GM06990 (cell line): ENCODE measurements at places on chromosomes 11 and 22.

- DNase-seq = no peak
These were observed 138.7 kb downstream of the TRIM44 start for GRCh38 chr11:35800970-35801953.

DNA sequence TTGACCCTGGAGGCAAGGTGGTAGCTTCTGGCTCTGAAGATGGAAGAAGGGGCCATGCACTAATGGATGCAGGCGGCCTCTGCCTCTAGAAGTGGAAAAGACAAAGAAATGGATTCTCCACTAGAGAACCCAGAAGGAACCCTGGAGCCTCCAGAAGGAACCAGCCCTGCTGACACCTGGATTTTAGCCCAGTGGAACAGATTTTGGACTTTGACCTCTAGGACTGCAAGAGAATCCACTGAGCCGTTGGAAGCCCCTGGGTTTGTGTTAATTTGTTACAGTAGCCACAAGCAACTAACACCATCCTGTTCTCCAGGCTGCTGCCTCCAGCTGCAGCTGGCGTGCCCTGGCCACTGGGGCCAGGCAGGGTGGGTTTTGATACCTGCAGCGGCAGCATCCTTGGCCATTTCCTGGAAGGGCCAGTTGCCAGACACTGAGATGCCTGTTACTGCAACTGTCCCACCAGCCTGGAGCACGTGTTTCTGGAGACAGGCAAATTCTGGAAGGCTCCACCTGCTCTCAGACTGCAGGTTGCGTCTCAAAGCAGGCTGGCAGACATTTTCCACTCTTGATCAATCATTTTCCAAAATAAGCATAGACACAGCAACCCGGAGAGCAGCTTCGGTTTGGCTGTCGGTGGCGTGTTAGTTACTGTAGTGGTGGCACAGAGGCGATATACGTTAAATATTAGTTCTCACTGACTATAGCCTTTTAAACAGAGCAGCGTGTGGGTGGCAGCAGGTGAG is 76.8 kb upstream of the PARVG start:
- DNase-seq = no peak

GRCh38 chr11:11387622-11388305 is 34.7 kb upstream of the CSNK2A3 start:
- no peak for DNase-seq

- no peak for DNase-seq
These were observed 1.3 kb downstream of the MRPL23 start for GRCh38 chr11:1948389-1948788.

DNA sequence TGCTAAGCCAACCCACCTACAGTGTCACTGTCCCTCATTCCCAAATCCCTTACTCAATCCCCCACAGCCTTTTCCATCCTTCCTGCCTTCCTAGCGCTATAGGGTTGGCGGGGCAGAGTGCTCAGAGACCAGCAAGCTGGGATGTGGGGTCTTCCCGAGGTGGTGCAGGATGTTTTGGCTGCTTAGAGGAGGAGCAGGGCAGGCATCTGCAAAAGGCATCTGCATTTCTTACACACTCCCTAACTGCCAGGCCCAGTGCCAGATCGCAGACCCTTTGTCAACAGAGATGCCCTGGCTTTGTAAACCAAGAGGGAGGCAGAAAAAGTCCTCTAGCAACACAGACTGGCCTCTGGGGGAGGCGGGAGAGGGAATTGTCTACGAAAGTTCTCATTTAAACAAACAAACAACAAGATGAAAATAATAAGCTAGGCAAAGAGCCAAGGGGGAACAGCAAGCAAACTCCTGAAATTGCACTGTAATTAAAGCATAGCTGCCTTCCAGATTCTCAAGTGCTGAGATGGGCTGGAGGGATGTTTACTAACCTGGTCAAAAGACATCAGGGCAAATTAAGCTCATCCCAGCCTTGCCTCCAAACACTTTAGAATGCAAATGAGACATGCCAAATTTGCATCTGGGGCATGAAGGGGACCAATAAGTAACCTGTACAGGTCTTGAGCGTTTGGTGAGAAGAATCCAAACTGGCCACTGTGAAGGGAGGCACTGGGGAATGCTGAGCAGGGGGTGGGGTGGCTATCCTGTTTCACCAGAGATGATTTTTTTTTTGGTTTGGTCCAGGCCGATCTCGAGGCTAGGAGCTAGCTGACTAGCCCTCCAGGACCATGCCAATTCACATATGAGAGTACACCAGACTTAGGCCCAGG is 38.1 kb upstream of the ADA2 start:
- no peak for DNase-seq

GRCh38 chr22:19958083-19959042 is 16.7 kb upstream of the TXNRD2 start:
- no peak for DNase-seq

GRCh38 chr11:34586488-34587281 is 34.2 kb upstream of the EHF start:
- no peak for DNase-seq

DNA sequence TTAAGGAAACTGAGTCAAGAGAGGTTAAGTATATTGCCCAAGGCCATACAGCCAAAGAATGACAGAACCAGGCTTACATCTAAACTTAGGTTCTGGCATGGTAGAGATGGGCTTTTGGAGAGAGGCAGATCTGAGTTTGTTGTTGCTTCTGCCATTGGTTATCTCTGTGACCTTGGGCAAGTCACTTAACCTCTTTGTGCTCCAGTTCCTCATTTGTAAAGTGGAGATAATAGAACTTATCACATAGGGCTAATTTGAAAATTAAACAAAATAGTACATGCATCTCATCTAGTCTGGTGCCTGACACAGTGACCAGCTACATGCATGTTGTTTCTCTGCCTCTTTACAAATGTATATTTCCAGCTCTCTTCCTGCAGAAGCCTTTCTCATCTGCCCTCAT is 47.0 kb upstream of the PLET1 start:
- no peak for DNase-seq

DNA sequence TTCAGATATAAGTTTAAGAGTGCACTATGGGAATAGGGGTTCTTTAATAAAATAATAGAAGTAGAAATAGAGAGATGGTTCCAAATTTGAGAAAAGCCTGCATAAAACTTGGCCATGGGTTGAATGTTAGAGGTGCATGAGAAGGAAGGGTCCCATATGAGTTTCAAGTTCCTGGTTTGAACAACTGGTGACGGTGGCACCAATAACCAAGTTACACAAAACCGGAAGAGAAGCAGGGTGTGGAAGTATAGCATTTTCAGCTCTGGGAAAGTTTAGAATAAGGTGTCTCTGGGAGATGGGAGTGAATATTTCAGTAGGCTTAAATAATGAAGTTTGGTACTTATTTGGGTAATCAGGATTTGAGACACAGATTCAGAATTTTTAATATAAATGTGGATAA is 2.4 kb downstream of the CASP1 start:
- no peak for DNase-seq

- no peak for DNase-seq
These were observed 29.0 kb downstream of the PRRG4 start for GRCh38 chr11:32858731-32859130.

DNA sequence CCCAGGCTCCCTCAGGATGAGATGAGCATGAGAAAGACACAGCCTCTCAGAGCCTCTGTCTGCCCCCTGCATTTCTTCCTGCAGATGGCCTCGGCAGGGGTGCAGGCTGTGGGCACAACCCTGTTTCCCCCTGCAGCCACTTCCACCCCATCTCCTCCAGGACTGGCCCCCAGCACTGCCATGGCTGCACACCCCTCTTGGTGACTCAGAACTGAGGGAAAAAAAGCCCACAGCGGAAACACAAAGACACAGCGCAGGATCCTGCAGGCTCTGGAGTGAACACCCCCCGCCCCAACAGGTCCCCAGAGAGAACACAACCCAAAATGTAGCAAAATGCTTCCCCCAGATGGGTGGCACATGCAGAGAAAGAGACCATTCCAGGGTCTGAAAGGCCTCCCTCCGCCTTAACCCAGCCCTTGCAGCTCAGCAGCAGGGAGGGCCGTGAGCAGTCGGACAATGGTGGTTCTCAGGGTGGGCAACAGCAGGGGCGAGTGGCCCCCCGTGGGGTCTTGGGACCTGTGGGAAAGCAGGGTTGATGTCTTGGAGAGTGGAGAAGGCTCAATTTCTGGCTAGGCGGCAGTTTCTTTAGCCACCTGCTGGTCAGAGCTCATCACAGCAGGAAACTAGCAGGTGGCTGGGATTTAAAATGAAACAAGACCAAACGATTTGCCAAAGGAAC is 8.0 kb downstream of the TUBGCP6 start:
- no peak for DNase-seq

- no peak for DNase-seq
These were observed 126.3 kb upstream of the CARD18 start for GRCh38 chr11:105265845-105266244.

DNA sequence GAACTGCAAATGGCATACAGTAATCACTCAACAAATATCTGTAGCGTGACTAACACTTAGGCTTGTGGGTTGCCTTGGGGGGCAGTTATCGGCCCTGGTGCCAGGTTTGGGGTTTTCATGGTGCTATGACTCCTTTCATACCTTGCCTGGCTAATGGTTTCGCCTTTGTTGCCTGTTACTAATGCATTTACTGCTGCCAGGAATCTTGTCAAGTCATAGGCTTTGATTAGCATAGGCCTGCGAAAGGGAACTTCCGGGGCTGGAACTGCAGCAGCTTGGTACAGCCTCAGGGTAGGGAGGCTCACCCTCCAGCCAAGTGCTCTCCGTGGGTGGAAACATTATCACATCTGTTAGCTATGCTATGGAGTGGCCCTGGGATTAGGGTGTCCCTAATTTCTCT is 13.2 kb downstream of the SLC25A18 start:
- DNase-seq = no peak

DNA sequence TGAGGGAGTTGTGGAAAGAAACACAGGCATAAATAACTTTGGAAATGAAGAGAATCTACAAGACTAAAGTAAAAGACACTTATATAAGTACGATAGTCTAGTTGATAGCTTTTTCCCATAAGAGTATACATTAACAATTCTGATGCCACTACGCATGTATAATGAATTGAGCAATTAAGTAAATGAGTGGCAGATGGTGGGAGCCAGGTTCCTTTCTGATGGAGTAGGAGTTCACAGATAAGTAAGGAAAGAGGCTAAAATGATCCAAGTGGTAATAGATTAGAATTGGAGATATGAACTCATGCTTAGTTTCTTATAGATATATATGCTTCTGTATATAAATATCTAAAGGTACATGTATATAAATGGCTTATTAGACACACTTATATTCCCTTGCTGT is 368.3 kb downstream of the FAM181B start:
- DNase-seq = no peak

DNA sequence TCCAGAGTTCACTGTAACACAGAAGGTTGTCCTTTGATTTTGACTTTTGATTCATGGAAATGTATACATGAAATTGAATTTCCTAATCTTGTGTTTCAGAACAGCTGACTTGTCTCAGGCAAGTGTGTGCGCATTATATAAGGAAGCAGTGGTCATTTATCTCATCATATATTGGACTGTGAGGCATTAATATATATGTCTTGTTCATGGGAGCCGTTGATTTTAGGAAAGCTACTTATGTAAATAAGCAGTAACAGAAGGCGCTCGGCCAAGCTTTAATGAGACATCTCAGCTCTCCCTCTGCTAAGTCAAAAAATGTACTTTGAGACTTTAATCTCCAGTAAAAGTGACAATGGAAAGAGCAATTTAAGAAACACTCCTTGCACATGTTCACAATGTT is 100.5 kb downstream of the PDHX start:
- DNase-seq = no peak

GRCh38 chr22:29253561-29254285 is 14.1 kb downstream of the RHBDD3 start:
- DNase-seq = no peak

DNA sequence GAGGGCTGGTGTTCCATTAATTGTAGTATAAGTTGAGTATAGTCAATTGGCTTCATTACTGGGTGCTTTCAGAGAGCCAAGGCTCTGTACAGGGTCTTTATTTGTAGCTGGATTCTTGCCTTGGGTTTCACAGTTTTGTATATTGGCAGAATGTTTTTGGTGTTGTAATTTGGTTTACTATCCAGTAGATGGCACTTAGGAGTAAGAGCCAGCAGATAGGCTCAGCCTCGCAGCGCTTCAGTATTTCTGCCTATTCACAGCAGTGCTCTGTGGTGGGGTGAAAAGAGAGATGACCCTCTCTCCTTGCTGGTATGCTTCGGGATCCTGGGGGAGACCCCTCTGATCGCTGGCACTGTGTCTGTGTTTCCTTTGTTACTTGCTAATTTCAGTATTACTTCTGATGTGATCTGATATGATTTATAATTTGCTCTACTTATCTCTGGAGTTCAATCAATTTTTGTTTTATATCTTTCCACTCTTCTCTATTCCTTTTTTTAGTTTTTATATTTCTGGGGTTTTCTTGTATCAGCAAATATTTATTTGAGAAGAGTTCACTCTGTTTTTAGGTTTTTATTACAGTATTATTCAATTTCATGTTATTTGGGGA is 52.2 kb downstream of the ANO5 start:
- no peak for DNase-seq

DNA sequence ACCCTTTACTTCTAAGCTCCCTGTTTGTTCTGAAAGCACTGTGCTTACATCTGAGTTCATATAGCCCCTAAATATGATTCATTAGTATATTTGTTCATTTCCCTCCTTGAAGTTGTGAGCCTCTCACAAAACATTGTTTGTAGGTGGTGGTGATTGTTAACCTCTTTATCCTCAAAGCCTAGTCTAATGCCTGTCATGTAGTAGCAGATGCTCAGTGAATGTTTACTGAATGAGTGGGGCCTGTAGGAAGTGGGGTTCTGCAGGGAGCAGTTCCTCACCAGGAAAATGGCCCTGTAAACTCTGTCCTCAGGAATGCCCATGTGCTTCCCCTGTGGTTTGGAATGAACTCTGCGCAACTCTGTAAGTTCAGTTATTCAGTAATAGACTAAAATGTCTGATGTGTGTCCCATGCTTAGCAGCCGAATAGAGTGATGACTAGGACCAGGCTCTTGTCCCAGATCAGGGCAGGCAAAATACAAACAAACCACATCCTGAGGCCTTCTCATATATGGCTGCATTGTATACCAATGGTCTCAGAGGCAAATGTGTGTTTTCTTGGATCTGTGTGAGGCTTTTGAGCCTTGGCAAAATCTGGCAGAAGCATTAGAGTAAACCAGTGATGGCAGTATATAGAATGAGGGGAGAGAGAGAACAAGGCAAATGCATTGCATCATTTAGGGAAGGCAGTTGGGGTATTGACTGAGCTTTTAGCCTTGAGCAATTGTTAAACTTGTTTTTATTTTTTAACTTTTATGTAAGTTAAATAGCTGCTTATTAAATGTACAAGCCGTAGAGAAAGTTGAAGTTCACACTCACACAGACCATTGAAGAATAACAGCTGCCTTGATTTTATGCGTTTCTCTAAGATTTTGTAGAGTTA is 91.4 kb upstream of the BIRC3 start:
- DNase-seq = no peak

DNA sequence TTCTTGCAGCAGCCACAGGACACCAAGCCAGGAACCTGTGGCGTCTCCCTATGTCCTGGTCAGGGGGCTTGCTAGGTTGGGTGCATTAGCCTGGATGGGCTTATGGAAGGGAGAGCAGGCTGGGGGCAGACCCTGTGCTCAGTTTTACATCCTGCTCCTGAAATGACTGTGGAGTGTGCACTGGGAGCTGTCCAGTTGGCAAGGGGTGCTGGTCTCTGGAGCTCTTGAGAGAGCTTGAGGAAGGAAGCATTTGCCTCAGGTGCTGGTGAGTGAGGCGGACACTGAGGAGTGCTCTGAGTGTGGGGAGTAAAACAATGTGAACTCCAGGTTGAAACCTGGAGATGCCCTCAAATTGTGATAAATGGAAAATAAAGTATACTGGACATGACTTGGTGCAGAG is 3.4 kb downstream of the SCGB1D4 start:
- DNase-seq = no peak
